CD4-positive, CD25-positive, alpha-beta regulatory T cell (primary cell): ENCODE measurements at places on chromosomes 4 and X. TPM values are rescaled to one million over a fixed set of nuclear protein-coding genes. Genes with fewer than 3 reads are reported as not detected.

Gene CTAG1A
- not detected for total RNA-seq

Gene F8A2
- total RNA-seq: not detected

DNA sequence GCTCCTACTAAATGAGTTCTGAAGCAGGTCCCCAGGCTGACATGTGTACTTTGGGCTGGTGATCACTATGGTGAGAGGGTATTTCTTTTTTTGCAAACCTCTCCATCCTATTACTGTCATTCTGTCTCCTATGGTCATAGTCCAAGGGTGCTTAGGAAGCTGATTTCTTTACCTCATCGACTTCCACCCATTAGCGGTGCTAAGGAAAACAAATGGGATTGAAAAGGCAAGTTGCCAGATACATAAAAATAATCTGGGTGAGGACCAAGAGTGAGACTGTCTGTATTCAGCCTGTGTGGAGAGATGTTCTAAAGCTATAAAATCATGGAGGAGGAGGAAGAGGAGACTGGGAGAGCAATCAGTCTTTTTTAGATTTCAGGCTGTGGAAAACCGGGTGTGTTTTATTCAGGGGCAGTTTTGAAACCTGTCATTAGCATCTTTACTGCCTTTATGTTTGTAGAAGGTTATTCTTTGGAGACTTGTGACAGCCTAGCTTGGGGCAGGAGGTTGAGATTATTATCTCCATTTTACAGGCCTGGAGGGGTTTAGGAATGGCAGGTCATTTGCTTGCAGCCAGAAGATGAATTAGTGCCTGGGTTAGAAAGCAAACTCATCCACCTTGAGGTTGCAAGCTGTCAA, 1.9 kb downstream of the TMEM164 start:
- no peak overlapping the region for H3K4me3 ChIP-seq
- H3K4me1 ChIP-seq: peaks cover 11% of the 10 kb centered on the region
- H3K27ac ChIP-seq: no peak overlapping the region
- no peak for DNase-seq
- H3K27me3 ChIP-seq: no peaks in the 10 kb centered on the region
- no peaks in the 10 kb centered on the region for H3K36me3 ChIP-seq

DNA sequence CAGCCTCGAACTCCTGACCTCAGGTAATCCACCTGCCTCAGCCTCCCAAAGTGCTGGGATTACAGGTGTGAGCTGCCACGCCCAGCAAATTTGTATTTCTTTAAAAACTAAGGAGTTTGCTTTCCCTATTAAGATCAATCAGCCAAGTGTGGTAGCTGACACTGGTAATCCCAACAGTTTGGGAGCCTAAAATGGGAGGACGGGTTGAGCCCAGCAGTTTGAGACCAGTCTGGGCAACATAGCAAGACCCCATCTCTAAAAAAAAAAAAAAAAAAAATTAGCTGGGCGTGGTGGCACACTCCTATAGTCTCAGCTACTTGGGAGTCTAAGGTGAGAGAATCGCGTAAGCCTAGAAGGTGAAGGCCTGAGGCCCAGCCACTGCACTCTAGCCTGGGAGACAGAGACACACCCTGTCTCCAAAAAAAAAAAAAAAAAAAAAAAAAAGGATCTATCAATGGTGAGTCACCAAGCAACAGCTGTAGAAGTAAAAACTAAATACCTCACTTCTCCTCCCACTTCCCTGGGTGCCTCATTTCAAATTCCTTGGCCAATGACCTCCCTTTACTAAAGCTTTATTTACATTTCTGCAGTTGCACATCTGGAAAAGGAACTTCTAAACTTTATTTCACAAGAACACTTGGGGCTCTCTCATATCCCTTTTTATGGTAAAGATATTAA, 54.5 kb downstream of the LDB2 start:
- no peak overlapping the region for H3K27ac ChIP-seq
- no peaks in the 10 kb centered on the region for H3K27me3 ChIP-seq
- no peaks in the 10 kb centered on the region for H3K36me3 ChIP-seq
- H3K4me1 ChIP-seq: no peaks in the 10 kb centered on the region
- no peak for DNase-seq

- no peaks in the 10 kb centered on the region for H3K36me3 ChIP-seq
- DNase-seq: peak; percentile 61
- H3K4me3 ChIP-seq: no peak overlapping the region
- H3K27me3 ChIP-seq: no peaks in the 10 kb centered on the region
Measured at GRCh38 chrX:74133156-74133796, 170.7 kb upstream of the ZCCHC13 start.
